Stimulated activated CD4-positive, alpha-beta T cell treated with anti-CD3 and anti-CD28 coated beads, TNF-alpha, amount 100 ng/mL, for 24 hours (primary cell): ENCODE measurements at places on chromosomes 7 and 10.

DNA sequence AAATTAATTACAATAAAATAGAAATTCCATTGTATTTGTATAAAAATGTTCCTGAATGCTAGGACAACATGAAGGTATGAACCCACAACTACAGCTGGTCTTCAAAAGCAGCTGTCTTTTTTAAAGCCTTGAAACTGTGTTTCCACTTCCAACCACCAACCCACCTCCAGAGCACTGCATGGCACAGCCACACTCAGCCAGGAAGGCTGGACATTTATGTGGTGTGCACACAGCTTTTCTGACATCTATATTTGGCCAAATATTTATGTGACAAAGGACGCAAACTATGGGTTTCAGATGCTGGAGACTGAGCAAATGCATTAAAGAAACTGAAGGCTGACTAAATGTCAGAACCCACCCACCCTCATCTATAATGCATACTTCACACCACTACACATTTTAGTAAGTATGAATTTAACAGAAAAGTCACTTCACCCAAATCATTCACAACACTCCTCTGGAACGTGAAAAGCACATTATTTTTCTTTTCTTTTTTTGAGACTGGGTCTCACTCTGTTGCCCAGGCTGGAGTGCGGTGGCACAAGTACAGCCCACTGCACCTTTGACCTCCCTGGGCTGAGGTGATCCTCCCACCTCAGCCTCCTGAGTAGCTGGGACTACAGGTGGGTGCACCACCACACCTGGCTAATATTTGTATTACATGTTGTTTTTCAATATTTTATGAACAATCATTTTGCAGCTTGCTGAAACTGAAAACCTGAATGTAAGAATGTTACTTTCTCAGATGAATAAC lies 27.9 kb upstream of the DAGLB start:
- no peak for DNase-seq

- no peak for DNase-seq
Observed at GRCh38 chr10:95363303-95363912, 72.6 kb upstream of the PDLIM1 start.

GRCh38 chr7:120014925-120015465 lies 258.0 kb upstream of the KCND2 start:
- DNase-seq = no peak

- DNase-seq = peak; percentile 15
Observed at GRCh38 chr7:97971120-97971989, 18.6 kb downstream of the OCM2 start.

DNA sequence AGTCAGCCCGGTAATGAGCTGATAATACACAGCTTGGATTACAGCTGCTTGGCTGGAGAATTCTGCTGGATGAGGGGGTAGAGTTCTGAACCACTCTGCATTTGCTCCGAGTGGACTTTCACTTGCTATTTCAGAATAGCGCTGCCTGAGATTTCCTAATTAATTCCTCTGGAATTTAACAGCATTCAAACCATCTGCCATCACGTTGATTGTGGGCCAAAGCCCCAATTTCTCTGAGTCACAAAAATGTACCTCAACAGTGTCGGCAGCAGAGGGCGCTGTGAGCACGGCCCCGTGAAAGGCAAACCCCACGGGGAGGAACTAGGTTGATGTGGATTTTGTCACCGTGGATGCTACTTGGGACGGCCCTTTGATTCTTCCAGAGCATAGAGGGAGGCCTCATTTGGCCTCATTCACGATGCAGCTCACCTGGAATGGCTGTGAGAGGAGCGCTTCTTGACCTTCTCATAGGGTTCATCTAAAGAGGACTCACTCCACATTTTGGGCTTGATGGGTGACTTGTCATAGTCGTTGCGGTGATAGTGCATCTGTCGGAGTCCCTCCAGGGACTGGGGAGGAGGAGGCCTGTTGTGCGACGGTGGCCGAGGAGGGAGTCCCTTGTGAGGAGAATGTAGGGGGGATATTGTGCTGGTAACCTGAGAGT lies 73.3 kb downstream of the PRPF18 start:
- peak; percentile 44 for DNase-seq
